Stimulated activated CD4-positive, alpha-beta T cell treated with anti-CD3 and anti-CD28 coated beads, Interleukin-1b, Interleukin-23, amount 100 ng/mL, for 4 hours (primary cell): ENCODE measurements at places on chromosomes 2 and 18.

GRCh38 chr2:224410946-224411561, 9.1 kb upstream of the FAM124B start:
- DNase-seq = no peak

DNA sequence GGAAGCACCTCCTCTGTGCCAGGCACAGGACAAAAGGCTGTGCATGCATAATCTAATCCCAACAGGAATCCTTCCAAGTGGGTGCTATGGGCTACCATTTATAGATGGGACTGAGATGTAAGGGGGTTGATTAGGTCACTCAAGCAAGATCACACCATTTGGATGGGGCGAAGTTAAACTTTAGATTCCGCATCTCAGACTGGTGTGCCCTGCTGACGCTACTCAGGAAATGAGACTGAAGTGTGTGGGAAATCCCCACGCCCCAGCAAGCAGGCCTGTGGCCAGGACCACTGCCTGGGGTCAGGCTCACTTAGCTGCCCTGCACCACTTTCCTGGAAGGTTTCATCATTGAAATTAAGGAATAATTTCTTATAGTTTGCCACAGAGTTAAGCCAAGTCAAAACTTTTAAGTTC, 70.5 kb upstream of the PPP1CB start:
- DNase-seq = peak; percentile 37

- no peak for DNase-seq
These were observed 273.8 kb downstream of the ZNF521 start for GRCh38 chr18:25077944-25078723.

- DNase-seq = no peak
These were observed 17.9 kb downstream of the RAB12 start for GRCh38 chr18:8627107-8627472.

DNA sequence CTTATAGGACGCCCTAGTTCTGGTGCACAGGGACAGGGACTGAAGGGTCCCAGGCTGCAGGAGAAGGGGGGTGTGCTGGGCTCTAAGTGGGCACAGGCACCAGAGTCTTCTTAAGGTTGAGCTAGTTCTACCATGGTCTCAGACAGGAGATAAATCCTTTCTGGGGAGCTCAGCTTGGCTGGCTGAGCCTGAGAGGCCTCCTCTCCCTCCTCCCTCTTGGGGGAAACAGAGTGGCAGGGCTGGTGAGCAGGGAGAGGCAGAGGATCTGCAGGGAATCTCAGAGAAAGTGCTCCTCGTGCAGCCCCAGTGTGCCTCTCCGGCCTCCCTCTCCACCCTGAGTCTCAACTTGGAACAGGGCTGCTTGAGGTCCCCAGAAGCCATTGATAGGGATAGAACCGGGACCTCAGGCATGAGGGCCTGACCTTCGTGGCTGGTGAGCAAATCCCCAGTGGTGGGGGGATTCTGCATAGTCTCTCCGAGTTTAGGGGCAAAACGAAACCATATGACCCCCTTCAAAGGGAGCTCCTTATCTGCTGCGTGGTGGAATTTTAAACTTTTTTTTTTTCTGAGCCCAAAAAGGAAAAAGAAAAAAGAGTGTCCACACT, 2.0 kb downstream of the GDF7 start:
- no peak for DNase-seq

DNA sequence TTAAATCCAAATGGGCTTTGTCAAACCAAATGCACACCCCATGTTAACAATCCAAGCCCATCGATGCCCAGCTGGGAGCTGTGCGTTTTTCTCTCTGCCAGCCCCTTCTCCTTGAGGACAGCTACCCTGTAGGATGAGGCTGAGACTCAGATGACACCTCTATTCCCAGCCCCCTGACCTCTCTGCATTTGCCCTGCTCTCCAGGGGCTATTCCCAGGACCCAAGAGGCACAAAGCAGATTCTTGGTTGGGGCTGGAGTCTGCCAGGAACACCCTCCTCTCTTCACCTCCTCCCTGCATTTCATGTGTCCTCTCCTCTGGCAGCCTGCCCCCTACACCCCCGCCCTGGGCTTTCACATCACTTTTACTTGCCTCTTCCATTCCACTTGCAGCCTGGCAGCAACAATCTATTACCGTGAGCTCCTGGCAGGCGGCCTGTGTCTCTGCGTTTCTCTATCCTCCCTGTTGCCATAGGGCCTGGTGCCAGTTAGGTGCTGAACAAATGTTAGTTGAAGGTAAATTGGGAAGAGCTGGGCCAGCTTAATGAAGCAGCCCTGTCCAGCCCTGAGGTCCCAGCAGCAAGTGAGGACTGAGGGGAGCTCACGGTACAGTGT, 51.8 kb downstream of the ADD2 start:
- DNase-seq = no peak

DNA sequence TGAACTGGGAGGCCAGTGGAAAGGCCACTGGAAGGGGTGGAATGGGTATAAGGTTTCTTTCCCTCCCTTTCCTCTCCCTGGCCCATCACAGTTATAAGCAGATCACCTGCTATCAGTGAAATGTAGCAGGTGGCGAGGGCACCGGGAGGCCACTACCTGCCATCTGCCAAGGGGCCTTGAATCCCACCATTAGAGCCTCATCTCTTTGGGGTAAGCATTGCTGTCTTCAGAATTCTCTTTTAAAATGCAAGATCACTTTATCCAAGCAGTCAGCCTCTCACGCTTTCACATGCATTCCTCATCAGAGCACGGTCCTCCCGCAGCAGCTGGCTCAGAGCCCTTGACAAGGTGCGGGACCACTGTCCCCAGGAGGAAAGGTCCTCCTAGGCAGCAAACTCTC, 268.5 kb downstream of the CELF4 start:
- no peak for DNase-seq

DNA sequence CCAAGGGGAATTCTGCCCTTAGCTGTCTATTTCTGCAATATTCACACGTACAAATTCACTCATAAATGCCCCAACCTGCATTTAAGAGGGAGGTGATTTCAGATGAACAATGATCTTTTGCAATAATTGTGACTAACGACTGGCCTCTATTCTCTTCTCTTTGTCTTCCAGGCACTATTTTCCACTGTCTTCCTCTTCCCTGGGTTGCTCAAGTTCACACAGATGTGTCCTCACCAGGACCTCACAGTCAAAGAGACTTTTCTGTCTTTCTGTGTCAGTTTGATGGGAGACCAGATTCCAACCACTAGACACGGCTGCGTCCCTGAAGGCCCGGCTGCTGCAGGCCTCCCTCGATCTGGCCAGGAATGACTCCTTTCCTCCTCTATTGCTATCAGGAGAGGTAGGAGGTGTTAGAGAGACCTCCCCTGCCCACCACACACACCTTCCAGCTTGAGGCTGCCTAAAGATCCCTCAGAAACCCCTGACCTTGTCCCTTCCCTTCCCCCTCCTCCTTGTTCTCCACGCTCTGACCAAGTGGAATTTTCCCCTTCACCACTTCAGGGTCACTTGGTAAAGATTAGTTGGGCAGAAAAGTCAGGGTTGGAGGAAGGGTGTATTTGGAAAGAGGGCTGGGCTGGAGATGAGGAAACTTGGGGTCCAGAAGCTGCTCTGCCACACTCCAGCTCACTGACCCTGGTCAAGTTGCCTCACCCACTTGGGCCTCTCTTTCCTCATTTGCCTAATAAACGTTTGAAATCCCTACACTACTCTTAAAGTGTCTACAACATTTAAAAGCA, 109.2 kb upstream of the COPS8 start:
- DNase-seq = no peak

GRCh38 chr2:222290401-222290735, 8.4 kb downstream of the PAX3 start:
- no peak for DNase-seq
